ENCODE measurements at places on chromosomes 12 and 14.

GRCh38 chr14:74085828-74086227, 1.1 kb downstream of the LIN52 start:
- DNase-seq: no peak

DNA sequence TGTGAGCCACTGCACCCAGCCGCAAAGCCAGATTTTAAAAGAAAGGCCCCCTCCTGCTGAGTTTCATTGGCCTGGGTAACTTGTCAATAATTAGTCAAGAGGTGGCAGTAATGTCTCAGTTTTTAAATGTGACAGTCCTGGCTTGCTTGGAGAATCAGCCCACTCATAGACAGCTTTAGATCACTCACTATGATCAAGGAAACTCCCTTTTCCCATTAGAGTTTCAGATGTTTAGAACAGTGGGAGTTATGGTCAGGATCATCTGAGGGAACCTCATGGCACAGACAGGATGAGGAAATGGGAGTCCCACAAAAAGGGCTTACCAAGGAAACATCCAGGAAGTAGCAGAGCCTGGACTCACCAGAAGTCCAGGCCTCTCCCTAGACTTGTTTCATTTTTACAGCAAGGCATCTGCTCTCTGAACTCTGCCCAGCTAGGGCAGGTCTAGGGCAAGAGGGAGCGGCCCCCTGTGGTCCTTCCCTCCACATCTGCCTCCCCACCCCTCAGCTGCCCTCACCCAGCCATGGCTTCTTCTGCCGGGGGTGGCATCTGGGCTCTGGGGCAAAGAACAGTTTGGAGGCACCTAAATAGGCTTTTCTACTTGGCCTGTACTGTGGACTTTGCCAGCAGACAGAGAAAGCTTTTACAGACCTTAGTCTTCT, 11.2 kb downstream of the BCL2L14 start:
- no peak for DNase-seq

DNA sequence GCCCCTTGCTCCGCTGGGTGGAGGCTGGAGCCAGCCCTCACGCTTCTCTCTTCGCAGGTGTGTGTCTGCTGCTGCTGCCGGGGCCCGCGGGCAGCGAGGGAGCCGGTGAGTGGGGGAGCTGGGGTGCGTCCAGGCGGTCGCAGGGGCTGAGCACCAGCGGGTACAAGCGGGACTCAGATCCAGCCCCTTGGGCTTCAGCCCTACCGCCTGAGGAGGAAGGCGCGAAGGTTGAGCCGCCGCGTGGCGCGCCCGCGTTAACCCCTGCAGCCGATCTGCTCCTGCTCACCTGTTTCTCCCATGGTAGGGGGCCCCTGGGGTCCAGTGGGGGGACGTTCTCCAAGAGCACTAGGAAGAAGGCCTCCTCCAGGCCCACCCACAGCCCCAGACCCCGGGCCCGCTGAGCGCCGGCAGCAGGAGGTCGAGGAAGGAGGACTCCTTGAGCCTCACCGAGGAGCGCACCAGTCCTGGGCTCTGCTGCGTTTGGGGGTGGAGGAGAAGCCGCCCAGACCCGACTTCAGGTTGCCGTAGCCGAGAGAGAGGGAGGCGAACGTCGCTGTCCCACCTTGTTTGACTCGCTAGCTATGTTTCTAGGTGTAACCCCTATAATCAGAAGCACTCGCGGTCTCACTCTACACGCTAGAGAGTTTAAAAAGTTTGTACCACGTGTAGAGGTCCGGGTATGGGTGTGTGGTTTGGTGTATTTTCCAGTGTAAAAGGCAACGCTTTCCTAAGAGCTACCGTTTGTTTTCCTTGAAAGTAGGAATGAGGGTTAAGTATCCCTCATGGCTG, 834 bp downstream of the COCH start:
- peak; percentile 63 for DNase-seq

- DNase-seq: no peak
Observed at GRCh38 chr14:52998376-52999015, 47.6 kb upstream of the FERMT2 start.

DNA sequence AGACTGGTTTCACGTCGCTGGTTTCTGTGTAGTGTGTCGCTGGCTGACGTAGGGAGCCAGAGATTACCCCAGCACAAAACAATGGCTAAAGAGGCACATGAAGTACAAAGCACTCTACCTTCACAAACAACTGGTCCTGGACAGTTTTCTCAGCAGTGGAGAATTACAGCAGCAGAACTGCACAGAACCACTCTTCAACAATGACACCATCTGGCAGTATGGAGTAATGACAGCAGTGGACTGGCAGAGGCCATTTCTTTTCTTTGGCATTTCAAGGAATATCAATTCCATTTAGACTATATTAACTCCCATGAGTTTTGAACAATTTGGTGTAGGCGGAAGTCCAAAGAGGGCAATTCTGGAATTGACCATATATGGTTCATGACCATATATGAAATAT, 1074.1 kb downstream of the AACS start:
- no peak for DNase-seq

GRCh38 chr14:100156776-100157175, 2.7 kb downstream of the DEGS2 start:
- no peak for DNase-seq

DNA sequence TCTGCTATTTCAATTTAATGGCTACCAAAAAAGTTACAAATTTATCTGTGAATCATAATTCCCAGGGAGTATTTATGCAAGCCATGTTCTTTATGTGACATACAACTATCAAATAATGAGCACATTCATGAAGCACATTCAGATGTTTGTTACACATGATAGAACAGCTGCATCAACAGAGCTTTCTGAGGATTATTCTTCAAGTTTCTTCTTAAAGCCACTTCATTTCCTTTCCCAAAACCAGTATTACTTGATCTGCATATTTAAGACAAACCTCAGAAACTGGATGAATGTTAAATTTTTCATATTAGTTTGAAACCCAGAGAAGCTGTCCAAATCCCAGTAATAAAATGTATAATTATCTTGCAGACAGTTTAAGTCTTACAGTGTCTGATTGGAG, 73.6 kb upstream of the SOX5 start:
- DNase-seq: no peak

GRCh38 chr12:11621797-11622423, 27.6 kb upstream of the ETV6 start:
- no peak for DNase-seq

DNA sequence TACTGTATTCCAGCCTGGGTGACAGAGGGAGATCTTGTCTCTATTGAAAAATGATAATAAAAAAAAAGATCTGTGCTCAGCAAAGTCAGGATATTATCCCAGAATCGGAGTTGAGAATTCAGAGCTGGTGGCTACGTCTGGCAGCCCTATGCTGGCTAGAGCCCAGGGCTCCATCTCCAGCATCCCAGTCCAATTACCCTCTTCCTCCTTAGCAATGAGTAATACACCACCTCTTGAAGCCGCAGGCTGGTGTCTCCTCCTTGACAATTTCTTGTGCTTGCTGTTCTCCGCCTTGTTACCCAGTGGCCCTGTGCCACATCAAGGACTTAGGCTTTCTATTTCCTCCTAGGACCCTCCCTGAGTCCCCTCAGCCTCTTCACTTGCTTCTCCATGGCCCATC, 38.4 kb upstream of the DDX11 start:
- no peak for DNase-seq

- no peak for DNase-seq
Observed at GRCh38 chr14:93821051-93821450, 32.8 kb upstream of the PRIMA1 start.

DNA sequence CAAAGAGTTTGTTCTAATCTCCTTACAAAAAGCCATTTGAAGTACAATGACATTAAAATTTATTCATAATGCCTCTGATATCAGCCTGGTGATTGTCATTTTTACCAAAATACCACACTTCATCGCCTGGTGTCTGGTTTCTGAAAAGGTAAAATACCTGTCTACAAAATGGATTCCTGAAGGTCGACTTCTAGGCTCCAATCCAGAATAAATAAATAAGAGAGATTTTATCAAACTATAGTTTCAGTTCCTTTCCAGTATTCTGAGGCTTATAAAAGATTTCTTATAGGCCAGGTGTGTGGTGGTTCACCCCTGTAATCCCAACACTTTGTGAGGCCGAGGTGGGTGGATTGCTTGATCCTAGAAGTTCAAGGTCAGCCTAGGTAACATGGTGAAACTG, 340.7 kb downstream of the SLC16A7 start:
- DNase-seq: no peak

DNA sequence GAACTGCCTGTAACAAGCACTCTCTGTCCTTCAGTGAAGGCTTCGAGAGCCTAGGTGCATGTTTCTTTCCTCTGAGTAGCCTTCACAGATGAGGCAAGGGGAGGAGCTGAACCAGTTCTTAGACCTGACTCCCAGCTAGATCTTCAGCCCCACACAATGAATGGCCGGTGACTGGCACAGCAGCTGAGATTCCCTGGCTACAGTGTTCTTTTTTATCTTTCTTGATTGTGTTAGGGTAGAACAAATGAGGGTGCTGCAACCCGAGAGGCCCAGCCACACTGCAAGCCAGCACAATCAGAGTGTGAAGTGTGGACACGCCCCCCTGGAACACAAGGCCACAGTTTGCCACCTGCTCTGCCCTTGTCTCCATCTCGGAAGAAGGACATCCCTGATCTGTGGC, 19.1 kb upstream of the COL2A1 start:
- no peak for DNase-seq

DNA sequence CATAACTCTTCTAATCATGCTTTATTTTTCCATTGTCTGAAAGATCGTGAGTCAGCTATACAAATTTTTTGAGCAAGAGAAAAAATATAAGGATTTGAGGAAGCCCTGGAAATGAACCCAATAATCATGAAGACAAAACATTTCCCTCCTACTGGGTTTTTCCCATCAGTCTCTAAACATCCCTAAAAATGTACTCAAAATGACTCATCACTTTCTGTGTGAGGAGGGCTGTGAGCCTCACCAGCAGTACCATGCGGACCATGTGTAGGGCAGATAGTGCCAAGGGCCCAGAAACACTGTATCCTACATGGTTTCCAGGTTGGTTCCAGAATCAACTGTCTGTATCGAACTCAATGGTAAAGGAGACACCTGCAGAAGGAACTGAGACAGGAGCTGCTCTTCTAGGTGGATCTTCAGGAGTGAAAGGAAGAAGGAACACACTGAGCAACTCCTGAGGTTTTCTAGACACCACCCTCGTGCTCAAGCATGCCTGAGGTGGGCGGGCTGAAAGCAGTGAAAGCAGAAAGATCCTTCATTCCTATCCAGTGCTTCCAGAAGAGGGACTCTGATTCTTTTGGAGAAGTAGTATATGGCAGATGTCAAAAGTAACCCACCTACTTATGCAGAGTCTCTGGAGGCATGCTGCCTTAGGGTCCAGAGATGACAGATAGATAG, 48.6 kb upstream of the RHOJ start:
- no peak for DNase-seq

- DNase-seq: no peak
Observed at GRCh38 chr12:53328043-53328435, 6.6 kb upstream of the AAAS start.

DNA sequence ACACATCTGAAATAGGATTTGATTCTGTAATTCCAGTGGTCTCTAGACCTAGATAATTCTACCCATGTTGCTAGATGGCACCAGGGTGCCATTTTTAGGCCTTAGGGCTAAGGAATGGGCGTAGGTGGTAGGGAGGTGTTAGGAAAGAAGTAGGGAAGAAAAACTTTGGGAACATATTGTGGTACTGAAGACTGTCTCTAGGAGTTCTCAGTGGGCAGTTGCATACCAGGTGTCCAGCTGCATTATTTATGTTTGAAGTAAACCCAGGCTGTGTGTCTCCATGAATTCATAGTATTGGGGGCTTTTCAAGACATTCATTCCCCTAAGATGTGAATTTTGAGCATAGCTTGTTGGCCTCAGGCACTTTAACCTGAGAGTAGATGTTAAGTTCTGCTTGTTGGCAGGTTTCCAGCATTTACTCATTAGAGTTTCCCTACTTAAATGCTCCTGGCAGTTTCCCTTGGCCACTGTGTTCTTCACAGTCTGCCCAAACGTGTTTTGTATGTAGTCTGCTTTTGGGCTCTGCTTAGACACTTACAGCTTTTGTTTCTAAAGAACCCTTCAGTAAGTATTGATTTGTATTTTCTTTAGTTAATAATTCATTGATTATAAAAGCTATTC, 31.5 kb upstream of the CCT2 start:
- no peak for DNase-seq

DNA sequence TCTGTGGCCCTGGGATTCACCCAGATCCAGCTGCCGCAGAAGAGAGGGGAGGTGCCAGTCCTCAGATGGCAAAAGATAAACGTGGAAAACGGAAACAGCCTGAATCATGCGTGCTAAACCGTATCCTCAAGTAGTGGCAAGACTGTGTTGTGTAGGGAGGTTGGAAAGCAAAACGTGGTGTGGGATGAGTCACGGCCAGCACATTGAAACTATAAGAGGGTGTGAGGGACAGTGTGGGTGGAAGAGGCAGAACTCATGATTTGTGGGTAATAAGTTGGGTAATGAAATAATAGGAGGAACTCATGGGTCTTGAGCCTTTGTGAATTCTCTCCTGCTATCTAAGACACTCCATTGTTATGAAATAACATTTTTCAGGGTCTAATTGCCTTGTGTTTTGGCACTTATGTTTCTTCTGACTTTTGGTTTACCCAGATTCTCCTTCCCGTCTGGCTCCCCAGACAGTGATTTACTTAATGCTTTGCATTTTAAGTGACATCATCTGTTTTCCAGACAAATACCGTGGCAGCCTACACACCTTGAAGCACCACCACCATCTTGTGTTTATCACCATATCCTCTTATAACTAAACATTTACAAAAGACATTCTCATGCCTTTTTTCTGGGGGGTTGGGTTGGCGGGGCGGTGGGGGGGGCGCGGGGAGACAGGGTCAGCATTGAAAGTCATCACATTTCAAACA, 62.3 kb upstream of the PTCSC3 start:
- DNase-seq: no peak

- peak; percentile 66 for DNase-seq
Observed at GRCh38 chr12:6201213-6201608, 1.0 kb downstream of the CD9 start.

DNA sequence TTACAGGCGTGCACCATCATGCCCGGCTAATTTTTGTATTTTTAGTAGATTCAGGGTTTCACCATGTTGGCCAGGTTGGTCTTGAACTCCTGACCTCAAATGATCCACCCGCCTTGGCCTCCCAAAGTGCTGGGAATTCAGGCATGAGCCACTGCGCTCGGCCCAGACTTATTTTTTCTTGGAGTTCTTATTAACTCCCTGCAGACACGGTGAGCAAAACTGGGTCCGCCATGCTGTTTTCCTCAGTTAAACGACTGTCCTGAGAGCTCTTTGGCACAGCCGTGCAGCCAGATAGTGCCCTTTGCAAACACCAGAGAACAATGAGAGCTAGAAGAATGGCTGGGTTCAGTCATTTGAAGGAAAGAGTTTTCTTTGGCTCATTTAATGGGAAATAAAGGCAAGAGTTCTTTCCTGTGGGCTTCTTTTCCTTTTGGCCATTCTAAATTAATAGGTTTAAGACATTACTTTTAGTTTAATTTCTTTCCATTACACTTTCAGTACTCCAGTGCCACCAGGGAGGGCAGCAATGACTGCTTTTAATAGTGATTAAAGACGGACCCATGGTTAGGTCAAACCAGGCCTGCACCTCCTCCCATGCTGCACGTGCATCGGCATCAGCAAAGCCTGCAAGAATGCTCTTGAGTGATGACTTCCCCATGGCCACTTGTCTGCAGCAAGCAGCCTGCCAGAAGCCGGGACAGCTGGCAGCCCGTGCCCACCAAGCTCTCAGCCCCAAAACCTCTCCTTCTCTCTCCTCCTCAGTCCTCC, 60.7 kb downstream of the VCPKMT start:
- no peak for DNase-seq

Data from posterior cingulate gyrus (tissue), 11 donors.